ENCODE measurements at places on chromosomes 1 and 21.

- DNase-seq: peak; percentile 7
Measured at GRCh38 chr1:199743227-199743626, 284.3 kb upstream of the NR5A2 start.

DNA sequence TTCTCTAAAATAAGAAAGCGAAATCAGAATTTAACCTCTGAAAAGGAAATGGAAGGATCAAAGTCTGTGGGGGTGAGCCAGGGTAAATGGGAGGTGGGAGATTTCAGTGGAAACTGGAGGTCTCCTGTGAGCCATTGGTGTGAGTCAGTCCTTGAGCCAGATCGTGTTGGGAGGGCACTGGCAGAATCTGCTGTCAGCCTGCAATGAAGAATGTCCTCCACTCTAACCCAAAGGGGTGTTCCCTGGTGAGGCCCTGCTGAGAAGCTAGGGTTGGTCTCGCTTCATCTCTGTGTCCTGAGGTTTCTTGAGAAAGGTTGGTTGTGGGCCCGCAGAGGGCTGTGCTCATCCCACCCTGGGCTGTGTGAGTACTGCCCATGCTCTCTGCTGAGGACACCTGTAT is 2.4 kb downstream of the QSOX1 start:
- DNase-seq: peak; percentile 61

GRCh38 chr1:2411801-2412394 is 466 bp downstream of the PEX10 start:
- no peak for DNase-seq

GRCh38 chr21:37159949-37160348 is 86.9 kb downstream of the TTC3 start:
- DNase-seq: no peak

- DNase-seq: peak; percentile 43
Measured at GRCh38 chr21:38675182-38675824, 130.4 kb upstream of the ETS2 start.

DNA sequence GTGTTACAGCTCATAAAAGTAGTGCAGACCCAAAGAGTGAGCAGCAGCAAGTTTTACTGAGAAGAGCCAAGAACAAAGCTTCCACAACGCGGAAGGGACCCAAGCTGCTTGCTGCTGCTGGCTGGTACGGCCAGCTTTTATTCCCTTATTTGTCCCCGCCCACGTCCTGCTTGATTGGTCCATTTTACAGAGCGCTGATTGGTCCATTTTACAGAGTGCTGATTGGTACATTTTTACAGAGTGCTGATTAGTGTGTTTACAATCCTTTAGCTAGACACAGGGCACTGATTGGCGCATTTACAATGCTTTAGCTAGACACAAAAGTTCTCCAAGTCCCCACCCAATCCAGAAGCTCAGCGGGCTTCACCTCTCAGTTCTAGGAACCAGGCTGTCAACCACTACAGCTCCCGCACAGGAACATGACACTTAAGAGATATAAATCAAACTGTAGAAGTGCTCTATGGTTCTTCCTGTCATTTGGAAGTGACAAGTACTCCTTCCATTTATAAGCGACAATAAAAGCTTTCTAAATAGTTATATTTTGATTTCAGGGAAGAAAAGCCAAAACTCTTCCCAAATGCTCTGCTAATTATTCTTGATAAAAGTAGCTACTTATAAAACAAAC is 28.5 kb downstream of the RNF115 start:
- DNase-seq: no peak

Measured in GM03348 (cell line).